Stimulated activated CD4-positive, alpha-beta T cell treated with anti-CD3 and anti-CD28 coated beads, Interleukin-4, amount 100 ng/mL, for 1 hour (primary cell): ENCODE measurements at places on chromosomes 12 and 14.
A peak's percentile ranks its signal among the peaks of the same experiment; 100 is the strongest.

DNA sequence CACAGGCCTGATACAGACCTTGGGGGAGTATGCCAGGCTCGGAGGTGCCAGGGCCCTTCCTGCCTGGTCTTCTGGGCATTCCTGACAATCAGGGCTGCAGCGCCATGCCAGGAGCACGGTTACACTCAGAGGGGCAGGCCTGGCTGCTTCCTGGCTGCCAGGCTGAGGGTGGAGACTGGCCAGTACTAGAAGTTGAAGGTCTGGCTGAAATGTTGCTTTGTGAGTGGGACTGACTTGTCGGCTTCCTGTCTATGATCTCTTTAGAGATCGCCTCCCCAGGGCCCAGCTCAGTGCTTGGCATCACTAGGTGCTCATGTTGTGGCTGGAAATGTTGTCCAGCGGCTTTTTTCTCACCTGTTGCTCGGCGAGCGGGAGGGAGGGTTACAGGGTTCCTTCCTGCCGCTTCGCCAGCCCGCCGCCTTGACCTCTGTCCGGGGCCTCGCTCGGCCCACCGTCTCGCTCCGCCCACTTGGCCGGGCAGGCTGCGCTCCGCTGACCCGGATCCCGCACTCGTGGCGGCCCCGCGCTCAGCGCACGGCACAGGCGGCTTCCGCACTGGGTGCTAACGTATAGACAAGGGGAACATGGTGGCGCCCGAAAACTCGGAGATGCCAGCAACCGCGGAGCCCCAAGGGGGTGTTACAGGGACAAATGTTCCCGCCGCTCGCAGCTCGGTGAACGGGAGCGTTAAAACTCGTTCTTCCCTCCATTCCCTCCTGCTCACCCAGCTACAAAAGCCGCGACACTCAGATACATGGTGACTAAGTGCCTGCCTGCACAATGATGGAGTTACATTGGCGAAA lies 32.6 kb downstream of the PAPLN start:
- DNase-seq = no peak

- DNase-seq = no peak
These were observed 318.0 kb downstream of the BCAT1 start for GRCh38 chr12:24630856-24631255.

DNA sequence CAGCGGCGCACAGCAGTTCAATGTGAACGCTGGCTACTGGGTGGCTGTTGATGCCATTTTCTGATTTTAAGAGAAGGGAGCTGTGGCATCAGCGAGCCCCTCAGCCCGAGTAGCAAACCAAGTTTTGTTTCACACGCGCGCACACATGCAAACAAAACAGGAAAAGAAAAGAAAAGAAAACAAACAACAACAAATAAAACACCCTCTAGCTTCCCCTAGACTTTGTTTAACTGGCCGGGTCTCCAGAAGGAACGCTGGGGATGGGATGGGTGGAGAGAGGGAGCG lies 540 bp downstream of the PAX9 start:
- no peak for DNase-seq

GRCh38 chr12:123896767-123897166 lies 75.9 kb downstream of the CCDC92 start:
- DNase-seq = no peak

- DNase-seq = no peak
These were observed 3.3 kb downstream of the FLRT2 start for GRCh38 chr14:85533023-85533860.

- no peak for DNase-seq
These were observed 219.1 kb downstream of the SLC41A2 start for GRCh38 chr12:104738776-104739642.

GRCh38 chr12:131052063-131052781 lies 98.5 kb downstream of the ADGRD1 start:
- no peak for DNase-seq

- peak; percentile 36 for DNase-seq
These were observed 516 bp downstream of the ANKRD9 start for GRCh38 chr14:102508774-102509745.

- no peak for DNase-seq
These were observed 16.9 kb upstream of the KRT7 start for GRCh38 chr12:52216100-52216499.

GRCh38 chr14:51614707-51615106 lies 37.0 kb upstream of the FRMD6 start:
- DNase-seq = no peak

- no peak for DNase-seq
These were observed 130.2 kb downstream of the PAPOLA start for GRCh38 chr14:96632363-96632758.

DNA sequence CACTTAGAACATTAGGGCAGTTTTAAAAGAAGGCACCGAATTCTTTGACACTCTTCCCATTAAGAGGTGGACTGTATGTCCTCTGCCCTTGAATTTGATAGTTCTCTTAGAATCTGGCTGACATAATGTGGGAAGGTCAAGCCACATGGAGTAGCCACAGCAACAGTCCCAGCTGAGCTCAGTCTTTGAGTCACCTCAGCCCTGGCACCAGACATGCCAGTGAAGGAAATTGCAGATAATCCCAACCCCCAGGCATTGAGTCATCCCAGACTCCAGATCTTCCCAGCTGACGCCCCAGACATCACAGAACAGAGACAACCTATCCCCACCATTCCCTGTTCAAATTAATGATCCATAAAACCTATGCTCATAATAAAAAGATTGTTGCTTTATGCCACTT lies 83.4 kb downstream of the GTF2A1 start:
- DNase-seq = no peak

- no peak for DNase-seq
These were observed 1.4 kb downstream of the B4GALNT1 start for GRCh38 chr12:57631566-57632072.

DNA sequence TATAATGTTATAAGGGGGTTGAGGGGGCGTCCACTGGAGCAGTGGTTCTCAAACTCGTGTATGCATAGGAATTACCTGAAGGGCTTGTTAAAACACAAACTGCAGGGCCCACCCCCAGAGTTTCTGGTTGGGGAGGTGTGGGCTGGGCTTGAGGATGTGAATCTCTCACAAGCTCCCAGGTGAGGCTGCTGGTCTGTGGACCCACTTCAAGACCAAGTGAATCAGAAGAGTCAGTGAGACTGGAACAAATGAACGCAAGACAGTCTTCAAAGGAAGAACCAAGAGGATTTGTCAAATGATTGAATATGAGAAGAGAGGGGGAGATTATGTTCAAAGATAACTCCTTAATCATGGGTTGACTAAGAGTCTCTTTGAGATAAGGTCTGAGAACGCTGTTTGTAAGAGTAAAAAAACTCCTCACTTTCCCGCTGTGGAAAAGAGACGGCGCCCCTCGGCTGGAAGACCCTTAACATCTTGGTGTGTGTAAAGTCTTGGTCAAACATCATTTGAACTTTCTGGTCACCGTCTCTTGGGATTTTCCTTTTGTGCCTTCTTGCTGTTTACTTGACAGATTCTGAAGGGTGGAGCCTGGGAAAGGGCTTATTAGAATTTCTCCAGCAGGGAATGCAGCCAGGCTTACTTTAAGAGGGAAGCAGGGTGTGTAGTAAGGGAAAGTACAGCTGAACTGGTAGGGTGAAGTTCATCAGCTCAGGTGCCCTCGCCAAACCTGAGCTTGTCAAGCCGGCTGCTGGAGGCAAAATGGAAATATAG lies 5.3 kb upstream of the FOXN3 start:
- DNase-seq = peak; percentile 68

GRCh38 chr12:30870491-30871265 lies 55.9 kb upstream of the TSPAN11 start:
- DNase-seq = no peak

- DNase-seq = no peak
These were observed 215.5 kb downstream of the CRADD start for GRCh38 chr12:93892423-93893268.

DNA sequence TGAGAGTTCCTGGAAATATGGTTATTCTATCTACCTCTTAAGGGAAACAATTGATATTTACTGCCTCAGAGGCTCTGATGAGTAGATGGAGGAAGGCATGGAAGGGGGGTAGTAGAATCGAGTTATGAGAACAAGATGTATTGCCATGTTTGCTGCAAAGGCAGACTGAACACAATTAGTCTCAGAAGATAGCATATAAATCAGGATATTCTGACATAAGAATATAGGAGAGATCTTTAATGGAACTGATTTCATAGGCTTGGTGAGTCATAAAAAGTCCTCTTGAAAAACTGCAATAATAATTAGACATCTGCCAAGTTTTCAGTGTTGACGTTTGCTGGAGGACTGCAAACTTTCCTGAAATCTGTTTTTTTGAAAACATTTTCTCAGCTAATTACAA lies 636.1 kb downstream of the TMTC2 start:
- DNase-seq = no peak

- no peak for DNase-seq
These were observed 276.1 kb downstream of the SYT1 start for GRCh38 chr12:79140711-79141110.

DNA sequence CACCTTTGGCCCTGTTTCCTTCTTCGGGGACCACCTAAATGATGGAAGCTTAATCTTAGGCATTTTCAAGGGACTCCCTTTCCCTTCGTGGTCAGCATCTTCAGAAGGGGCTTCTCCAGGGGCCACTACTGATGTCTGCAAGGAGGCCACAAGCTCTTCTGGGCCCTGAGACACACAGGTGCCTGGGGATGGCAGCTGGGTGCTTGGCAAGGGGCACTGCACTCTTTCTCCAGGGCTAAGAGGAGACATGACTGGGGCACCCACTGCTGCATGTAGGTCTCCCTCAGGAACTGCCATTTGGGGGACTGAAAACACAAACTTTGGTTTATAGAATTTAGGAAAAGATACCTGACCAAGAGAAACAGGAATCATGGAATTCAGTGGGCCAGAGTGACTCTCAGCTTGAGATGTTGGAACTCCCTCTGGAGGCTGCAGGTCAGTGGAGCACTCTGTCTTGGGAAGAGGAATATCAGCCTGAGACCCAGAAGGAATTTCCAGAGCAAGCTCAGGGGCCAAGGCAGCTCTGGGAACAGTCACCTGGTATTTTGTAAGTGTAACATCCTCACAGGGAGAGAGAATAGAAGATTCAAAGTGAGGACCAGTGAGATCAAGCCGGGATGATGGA lies 16.0 kb downstream of the PLD4 start:
- no peak for DNase-seq

- no peak for DNase-seq
These were observed 38.4 kb upstream of the CCT2 start for GRCh38 chr12:69546693-69547438.

- no peak for DNase-seq
These were observed 55.6 kb downstream of the TRMT5 start for GRCh38 chr14:60925286-60925685.

- no peak for DNase-seq
These were observed 1.1 kb downstream of the EMP1 start for GRCh38 chr12:13197526-13198143.

- no peak for DNase-seq
These were observed 38.0 kb upstream of the RAP1B start for GRCh38 chr12:68572661-68573060.

- DNase-seq = no peak
These were observed 4.5 kb upstream of the TMEM233 start for GRCh38 chr12:119589097-119589496.

DNA sequence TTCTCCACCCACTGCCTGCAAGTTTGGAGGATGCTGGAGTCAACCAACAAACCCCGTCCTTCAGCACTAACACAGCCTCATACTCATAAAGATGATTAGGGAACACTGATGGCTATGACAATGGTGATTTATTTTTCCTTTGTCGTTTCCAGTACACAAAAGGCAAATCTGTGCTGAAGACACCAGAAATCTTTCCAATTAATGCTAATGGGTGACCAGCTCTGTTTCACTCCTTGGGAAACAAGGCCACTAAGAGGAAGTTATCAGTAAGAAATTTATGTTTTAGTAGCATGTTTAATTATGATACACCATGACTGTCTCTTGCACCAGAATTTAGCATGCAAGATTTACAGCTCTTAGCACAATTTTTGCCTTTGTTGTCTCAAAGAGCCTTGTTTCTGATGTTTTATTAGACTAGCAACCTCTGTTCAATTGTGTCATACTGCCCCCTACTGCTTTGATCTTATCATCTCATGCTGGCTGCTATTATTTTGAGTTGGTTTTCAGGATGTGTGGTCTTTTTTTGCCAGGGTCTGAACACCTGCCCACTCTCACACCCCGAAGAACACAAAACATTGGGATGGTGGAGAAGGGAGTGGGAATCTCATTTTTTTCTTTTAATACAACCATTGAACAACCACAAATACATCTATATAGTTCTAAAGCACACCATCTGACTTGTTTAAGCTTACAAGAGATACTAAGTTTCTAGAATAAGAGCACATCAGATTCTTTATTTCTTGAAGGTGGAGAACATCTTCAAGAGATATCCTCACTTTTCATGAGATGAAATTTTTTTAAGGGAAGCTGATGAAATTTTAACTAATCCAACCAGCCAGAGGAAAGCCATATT lies 160.9 kb downstream of the SPTSSA start:
- no peak for DNase-seq

DNA sequence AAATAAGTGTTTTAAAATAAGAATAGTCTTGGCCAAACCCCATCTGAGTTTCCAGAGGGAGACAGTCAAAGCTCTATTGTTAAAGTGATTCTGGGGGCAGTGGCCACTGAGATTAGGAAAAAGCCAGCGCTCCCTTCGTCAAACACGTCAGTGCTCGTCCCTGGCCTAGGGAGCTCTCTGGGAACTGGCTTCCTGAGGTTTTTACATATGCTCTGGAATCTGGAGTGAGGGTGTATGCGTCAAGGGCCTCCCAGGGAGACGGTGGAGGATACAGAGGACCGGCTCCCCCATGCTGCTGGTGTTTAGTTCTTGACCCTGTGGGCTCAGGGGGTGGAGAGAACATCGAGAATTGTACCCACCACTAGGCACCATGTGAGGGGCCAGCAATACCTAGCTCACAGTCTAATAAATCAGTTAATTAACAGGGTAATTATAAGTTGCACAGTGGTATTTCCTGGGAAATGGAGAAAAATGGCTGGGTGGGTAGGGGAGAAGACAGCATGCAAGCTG lies 87.0 kb downstream of the SLC25A47 start:
- DNase-seq = no peak

- DNase-seq = no peak
These were observed 250.2 kb downstream of the C12orf50 start for GRCh38 chr12:87779016-87779415.

GRCh38 chr14:53401646-53402045 lies 248.5 kb upstream of the DDHD1 start:
- DNase-seq = no peak

DNA sequence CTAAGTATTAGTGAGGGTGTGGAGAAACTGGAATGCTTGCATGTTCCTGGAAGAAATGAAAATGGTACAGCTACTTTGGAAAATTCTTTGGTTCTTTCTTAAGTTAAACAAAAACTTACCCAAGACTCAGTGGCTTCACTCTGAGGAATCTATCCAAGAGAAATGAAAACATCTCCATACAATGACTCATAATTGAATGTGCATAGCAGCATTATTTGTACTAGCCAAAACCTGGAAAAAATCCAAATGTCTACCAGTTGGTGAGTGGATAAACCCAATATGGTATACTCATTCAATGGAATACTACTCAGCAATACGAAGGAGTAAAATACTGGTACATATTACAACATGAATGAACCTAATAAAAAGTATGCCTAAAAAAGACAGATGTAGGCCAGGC lies 18.0 kb upstream of the CRACR2A start:
- DNase-seq = no peak
